Stimulated activated CD4-positive, alpha-beta T cell treated with anti-CD3 and anti-CD28 coated beads, Interleukin-15, amount 100 ng/mL, for 1 hour (primary cell): ENCODE measurements at places on chromosomes 2 and 18.

DNA sequence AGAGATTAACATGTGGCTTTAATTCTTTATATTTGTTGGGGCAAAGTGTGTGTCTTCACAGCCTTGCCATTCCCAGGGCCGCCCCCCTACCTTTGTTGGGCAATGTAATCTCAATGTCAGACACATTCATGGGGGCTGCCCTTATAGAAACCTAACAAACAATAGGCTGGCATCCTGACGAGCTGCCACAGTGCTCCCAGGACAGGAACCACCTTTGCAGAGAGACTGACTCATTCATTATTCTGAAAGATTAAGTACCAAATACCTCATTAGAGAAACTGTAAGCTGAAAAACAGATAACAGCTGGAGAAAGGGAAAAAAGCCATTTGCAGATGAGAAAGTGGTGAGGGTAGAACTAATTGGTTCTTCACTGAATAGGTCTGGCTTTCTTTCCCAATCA, 1587.5 kb upstream of the PIK3C3 start:
- no peak for DNase-seq

- DNase-seq, result no peak
These were observed 271.7 kb upstream of the FN1 start for GRCh38 chr2:215707608-215708007.

- no peak for DNase-seq
These were observed 4.9 kb upstream of the COL3A1 start for GRCh38 chr2:188969236-188969635.

DNA sequence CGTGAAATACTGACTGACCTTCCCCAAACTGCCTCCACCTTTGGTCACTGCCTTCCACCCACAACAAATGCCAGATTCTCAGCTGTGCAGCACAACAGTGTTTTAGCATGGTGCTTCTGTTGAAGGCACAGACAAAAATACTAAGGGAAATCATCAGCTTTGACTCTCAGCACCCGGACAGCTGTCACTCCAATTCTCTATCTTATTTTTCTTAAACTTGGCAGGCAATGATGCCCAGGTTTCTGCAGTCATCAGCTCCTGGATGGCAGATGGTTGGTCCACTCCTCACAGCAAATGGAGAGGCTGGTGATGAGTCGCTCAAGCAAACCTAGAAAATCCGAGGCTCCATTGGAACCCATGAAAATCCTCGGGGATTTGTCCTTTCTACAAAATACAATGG, 2.9 kb upstream of the FAM124B start:
- no peak for DNase-seq

DNA sequence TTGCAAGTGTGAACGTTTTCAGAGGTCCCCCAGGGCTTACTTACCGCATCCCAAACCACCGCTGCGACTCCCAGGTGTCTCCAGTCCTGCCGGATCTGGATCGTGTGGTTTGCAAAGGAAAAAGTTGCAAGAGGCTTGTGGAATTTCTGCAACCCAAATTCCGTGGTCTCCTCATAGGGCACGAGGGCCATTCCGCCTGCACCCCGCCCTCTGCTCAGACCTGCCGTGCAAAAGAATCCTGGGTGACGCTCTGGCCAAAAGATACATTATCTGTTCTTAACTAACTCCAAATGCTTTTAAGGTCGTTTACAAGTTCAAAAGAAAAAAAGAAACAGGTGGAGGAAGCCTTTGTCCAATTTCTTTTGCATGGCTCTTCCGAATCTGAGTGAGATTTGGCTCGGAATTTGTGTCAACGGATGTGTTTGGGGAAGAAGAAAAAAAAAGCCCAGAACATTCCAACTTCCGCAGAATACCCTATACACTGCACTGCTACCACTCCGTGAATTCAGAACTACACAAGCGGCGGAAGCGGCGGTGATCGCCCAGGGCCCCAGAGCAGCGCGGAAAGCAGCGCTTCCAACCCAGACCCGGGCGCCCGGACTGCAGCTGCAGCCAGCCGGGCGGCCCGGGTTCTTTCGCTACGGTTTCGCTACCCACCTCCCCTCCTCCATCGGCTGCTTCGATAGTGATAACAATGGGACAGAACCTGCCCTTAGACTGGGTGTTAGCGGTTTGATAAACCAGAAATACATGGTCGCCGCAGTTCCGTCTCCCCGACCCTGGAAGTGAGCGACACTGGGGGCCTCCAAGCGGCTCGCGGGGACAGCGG, 795 bp downstream of the METTL21A start:
- DNase-seq, result peak; percentile 22

GRCh38 chr2:191670787-191671186, 7.1 kb upstream of the NABP1 start:
- no peak for DNase-seq

- DNase-seq, result no peak
These were observed 96.4 kb downstream of the CERS6 start for GRCh38 chr2:168552450-168552856.

DNA sequence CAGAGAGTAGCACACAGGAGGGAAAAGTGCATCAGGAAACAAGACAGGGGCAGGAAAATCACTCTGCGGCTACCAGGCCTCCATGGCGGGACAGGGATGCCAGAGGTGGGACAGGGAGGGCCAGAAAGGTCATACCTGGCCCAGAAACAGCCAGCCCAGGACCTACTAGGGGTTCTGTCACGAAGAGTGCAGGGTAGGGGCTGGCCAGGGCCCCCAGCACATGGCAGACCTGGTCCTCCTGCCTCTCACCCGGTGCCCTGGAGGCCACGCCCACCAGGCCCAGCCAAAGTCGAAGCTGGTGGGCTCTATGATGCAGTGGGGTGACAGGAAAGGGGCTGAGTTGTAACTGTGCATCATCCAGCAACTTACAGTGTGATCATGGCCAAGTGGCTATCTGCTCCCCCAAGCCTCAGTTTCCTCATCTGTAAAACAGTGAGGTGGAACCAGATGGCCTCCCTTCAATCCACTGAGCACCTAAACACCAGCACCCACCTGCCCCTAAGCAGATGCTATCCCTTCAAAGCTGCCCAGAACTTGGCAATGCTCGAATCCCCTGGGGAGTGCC, 10.6 kb downstream of the CYP26B1 start:
- no peak for DNase-seq

- DNase-seq, result no peak
These were observed 42.5 kb downstream of the VRK2 start for GRCh38 chr2:58089081-58089480.
